ENCODE measurements at places on chromosomes 16 and 17. TPM values are rescaled to one million over a fixed set of nuclear protein-coding genes. Genes with fewer than 3 reads are reported as not detected.

The CARD14 gene
- not detected for total RNA-seq

The SLC6A2 gene
- not detected for total RNA-seq

The SLC12A3 gene
- total RNA-seq = not detected

The VAMP2 gene
- 73.6 TPM for total RNA-seq

The CRISPLD2 gene
- 0.51 TPM for total RNA-seq

The SERPINF2 gene
- 1.6 TPM for total RNA-seq

The NPIPA5 gene
- total RNA-seq = 0.39 TPM

The CIBAR2 gene
- total RNA-seq = not detected

The HOXB4 gene
- total RNA-seq = 1.9 TPM

The PMP22 gene
- not detected for total RNA-seq

The ATP2A3 gene
- total RNA-seq = 108 TPM

The MYOCD gene
- total RNA-seq = not detected

The TP53TG3B gene
- total RNA-seq = not detected

The C1QTNF8 gene
- not detected for total RNA-seq

The MMP2 gene
- not detected for total RNA-seq

The NLGN2 gene
- total RNA-seq = 17.4 TPM

The EPN2 gene
- 9.0 TPM for total RNA-seq

The FLII gene
- total RNA-seq = 373 TPM

The ADAM11 gene
- 0.56 TPM for total RNA-seq

The OSGIN1 gene
- 2.4 TPM for total RNA-seq

The DOC2B gene
- total RNA-seq = 0.12 TPM

The GALNS gene
- total RNA-seq = 31.7 TPM

The HOXB8 gene
- not detected for total RNA-seq

The RPGRIP1L gene
- total RNA-seq = 4.9 TPM

The CES2 gene
- 33.3 TPM for total RNA-seq

The CPHXL2 gene
- not detected for total RNA-seq

The ARHGAP44 gene
- total RNA-seq = not detected

The GPT2 gene
- total RNA-seq = 38.2 TPM
